ENCODE measurements at places on chromosomes 11 and 22.

DNA sequence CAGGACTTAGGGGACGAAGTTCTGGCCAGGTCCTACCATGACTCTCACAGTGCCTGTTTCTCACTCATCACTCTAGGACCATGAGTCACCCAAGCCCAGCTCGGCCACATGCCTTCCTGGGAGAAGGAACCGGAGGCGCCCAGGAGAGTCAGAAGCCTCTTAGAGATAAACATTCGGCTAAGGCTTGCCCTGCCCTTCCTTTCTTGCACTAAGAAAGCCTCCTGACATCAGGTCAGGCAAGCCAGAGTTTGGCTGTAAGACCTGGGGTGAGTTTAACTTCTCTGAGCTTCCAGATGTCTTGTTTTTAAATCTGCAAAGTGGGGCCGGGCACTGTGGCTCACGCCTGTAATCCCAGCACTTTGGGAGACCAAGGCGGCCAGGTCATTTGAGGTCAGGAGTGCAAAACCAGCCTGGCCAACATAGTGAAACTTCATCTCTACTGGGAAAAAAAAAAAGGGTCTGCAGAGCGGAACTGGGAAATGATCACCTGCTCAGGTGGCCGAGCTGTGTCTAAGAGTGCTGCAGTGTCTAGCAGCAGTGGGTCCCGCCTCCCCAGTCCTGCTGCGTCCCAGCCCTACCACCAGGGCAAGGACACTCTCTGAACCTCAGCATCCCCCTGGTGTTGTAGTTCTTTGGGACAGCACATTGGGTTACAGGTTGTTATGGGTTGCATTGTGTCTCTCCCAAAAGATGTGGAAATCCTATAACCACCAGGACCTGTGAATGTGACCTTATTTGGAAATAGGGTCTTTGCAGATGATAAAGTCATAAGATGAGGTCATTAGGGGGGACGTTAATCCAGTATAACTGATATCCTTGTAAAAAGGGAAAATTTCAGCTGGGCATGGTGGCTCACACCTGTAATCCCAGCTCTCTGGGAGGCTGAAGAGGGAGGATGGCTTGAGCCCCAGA, 1.8 kb upstream of the CARS1 start:
- DNase-seq, result no peak

GRCh38 chr11:31814176-31814868, 3.2 kb upstream of the PAX6 start:
- no peak for DNase-seq

GRCh38 chr11:84313830-84314359, 1027.7 kb upstream of the CCDC90B start:
- DNase-seq, result no peak

DNA sequence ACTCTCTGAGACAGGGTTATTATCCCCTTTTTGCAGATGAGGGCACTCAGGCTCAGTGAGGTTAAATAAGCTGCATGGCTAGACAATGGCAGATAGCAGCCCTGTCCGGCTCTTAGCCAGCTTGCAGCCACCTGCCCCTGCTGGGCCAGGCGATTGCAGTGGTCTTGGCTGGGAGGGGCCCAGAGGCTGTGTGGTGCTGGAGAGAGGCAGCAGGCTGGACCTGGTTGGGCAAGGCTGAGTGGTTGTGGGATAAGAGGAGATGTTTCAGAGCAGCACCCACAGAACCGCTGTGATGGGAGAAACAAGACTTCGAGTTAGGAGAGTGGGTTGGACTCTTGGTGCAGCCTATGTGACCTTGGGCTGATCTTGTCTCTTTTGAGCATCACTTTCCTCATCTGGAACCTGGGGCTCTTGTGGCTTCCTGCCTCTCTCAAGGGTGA, 25.5 kb downstream of the PTPRJ start:
- no peak for DNase-seq

GRCh38 chr11:75733431-75734107, 15.9 kb downstream of the MOGAT2 start:
- no peak for DNase-seq

DNA sequence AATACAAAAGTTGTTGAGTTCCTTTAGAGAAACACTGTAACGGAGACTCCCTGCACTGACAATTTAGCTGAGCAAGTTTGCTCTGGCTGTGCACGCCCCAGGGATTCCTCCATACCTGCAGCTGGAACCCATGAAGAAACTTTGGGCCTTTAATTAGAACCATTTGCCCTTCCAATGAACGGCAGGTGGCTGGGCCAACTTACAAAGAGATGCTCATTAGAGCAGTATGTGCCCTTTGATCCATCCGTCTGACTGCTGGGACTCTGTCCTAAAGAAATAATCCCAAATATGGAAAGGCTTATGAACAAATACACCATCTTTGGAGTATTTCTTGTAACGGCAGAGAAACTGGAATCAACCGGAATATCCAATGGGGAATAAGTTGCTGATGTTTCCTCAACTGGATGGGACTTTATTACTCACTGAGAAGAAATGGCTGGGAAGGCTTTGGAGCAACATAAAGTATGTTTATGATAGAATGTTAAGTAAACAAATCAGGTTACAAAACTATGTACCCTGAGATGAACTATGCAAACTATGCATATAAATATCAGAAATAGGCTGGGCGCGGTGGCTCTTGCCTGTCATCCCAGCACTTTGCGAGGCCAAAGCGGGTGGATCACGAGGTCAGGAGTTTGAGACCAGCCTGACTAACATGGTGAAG, 24.4 kb upstream of the FBLN1 start:
- no peak for DNase-seq

GRCh38 chr11:70065318-70066135, 12.6 kb upstream of the ANO1 start:
- DNase-seq, result no peak

DNA sequence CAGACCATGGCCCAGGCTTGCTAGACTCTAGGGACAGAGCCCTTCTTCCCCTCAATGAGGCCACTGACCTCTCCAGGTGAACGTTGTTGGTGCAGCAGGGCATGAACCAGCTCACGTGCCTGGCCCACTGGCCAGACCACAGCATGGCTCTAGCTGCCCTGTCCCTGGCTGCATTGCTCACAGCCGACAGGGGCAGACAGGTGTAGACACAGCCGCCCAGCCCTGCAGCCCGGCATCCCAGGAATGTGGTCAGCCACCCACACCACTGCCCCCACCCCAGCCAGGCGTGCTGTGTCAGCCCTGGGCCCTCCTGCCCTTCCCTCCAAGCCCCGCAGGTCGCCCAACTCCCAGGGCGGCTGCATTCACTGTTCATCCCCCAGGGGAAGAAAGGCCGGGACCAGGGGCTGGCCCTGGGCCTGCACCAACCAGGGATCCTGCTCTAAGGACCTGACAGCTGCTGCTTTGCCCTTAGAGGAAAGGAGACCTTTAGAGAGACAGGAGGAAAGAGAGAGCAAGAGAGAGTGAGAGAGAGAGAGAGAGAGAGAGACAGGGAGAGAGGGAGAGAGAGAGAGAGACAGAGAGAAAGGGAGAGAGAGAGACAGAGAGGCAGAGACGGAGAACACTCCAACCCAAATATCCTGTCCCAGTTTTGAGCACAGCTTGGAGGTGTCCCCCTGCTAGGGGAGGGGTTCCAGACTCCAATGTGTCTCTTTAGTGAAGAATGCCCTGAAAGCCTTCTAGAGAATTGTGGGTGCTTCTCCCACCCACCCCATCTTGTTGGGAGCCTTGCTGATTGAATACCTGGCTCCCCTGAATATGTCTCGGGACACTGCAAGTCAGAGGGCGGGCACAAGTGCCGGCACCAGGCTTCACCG, 44.2 kb upstream of the LINC01488 start:
- no peak for DNase-seq

DNA sequence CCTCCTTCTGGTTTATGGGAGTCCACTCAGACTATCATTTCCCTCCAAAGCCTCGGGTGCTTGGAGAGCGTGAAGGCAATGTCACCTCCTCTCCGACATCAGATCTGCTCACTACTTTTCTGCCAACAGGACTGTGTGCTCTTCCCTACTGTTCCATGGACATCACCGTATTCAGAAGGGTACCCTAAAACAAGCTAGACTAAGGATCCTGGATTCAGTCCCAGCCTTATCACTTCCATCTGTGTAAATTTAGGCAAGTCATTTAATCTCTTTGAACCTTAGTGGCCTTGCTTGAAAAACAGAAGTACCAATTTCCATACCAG, 78.2 kb downstream of the KCNC1 start:
- DNase-seq, result no peak

- DNase-seq, result no peak
Observed at GRCh38 chr22:22872722-22873708, 14.6 kb upstream of the IGLL5 start.

DNA sequence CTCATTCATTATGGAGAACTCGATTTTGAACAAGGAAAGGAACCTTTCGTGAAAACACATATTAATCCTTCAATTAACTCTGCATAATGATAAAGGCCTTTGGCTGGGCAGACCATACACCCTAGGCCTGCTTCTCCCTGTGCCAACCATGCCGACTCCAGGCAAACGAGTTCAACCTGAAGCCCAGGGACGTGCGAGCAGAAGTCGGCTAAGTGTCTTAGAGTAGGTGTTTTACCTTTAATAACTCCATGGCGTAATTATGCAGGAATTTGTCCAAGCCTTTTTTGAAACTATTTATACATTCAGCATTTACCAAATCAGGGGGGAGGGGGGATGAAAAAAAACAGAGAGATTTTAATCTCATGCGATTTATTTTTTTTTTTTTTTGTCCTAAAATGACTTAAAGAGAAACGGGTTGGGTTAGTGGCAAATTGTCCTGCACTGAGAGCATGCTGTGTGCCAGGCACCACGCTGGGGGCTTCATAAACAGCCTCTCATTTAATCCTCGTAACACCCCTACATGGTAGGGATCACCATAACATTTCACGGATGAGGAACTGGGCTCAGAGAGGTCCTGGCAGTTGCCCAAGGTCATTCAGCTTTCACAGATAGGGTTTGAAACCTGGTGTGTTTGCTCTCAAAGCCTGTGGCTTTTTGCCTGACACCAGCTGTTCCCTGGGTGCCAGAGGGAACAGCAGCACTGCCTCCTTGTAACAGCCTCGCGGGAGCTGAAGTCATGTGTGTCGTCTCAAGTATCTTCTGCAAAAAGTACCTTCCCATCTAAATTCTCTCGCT, 423.9 kb downstream of the MN1 start:
- no peak for DNase-seq

GRCh38 chr11:65919573-65920371, 546 bp downstream of the DRAP1 start:
- DNase-seq, result peak; percentile 64

DNA sequence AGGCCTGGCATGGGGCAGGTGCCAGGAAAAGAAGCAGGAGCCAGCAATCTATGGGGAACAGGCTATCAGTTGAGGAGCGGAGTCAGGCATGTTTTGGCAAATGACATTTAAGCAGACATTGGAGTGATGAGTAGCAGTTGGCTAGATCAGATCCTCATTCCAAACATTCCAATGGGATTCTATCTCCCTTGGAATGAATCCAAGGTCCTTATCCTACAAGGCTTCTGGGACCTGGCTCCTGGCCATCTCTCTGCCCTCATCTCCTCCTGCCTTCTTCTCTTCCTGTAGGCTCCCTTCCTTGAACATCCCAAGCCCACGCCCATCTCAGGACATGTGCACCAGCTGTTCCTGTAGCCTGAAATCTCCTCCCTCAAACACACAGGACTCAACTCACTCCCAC, 1074.5 kb downstream of the TBC1D22A start:
- DNase-seq, result no peak

- DNase-seq, result peak; percentile 55
Observed at GRCh38 chr11:11155962-11156815, 196.9 kb downstream of the CSNK2A3 start.

DNA sequence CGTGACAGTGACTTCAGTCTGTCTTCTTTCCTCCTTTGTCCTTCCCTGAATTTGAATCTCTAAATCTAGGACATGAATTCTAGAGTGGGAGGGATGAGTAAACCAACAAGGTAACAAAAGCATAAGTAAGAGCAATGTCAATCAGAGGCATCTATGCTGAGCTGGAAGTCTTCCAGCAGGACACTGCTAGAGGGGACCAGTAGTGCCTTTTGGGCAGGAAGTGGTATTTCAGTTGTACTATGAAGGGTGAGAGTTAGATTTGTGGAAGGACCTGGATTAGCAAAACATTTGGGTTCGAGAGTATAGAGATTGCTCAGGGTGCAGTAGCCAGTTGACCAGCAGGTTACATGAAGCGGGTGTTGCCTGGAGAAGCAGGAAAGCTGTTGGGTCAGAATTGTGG, 40.3 kb downstream of the MEI1 start:
- DNase-seq, result no peak
